ENCODE measurements at places on chromosomes 16 and 17.

DNA sequence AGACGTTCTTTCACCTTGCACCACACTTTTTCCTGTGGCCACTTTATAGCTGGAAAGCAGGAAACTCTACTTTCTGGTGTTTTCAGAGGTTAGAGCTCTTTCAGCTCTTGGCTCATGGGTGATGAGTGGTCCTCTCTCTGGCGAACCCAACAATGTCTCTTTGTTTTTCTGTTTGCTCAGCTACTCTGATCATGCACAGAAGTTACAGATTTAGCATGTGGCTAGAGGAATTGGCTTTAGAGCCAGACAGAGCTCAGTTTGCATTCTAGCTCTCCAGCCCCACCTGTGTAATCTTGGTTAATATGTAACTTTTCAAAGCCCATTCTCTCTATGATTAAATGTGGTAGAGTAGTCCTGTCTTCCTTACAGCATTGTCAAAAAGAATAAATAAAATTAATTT lies 225.2 kb downstream of the HAPSTR1 start:
- no peak for DNase-seq

DNA sequence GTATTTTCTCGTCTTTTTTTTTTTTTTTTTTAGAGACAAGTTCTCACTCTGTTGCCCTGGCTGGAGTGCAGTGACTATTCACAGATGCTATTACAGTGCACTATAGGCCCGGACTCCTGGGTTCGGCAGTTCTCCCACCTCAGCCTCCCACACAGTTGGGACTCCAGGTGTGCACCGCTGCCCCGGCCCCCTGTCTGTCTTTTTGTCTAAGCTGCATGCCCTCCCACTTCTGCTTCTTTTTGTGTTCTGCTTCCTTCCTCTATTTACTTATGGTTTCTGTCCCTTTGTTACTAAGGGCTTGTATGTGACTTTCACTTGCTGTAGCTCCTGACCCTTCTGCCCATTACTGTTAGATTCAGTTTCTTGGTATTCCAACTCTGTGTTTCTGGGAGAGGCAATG lies 20.5 kb downstream of the SLC7A6 start:
- DNase-seq, result no peak

- DNase-seq, result no peak
Observed at GRCh38 chr17:29253037-29253436, 6.4 kb downstream of the CRYBA1 start.

DNA sequence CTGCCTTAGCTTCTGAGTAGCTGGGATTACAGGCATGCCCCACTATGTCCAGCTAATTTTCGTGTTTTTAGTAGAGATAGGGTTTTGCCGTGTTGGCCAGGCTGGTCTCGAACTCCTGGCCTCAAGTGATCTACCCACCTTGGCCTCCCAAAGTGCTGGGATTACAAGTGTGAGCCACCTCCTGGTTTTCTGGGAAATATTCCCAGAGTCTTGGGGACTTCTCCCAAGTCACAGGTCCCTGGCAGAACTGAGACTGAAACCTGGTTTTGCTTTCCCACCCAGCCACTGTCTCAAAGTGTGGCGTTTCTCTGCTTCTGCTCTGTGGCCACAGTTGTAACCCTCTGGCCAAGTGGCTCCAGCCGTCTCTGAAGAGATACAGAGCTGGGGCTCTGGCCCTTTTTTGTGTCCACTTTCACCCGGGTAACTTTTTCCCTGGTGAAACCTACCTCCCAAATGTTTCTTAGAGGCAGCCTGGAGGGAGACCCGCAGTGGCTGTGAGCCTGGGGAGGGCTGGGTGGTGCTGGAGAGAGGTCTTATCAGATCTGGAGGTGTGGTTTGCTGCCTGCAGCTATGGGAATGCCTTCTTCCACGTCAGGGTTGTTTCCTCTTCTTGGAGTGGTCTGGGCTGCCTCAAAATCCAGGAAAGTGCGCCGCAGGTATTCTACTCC lies 5.1 kb downstream of the KSR1 start:
- no peak for DNase-seq

DNA sequence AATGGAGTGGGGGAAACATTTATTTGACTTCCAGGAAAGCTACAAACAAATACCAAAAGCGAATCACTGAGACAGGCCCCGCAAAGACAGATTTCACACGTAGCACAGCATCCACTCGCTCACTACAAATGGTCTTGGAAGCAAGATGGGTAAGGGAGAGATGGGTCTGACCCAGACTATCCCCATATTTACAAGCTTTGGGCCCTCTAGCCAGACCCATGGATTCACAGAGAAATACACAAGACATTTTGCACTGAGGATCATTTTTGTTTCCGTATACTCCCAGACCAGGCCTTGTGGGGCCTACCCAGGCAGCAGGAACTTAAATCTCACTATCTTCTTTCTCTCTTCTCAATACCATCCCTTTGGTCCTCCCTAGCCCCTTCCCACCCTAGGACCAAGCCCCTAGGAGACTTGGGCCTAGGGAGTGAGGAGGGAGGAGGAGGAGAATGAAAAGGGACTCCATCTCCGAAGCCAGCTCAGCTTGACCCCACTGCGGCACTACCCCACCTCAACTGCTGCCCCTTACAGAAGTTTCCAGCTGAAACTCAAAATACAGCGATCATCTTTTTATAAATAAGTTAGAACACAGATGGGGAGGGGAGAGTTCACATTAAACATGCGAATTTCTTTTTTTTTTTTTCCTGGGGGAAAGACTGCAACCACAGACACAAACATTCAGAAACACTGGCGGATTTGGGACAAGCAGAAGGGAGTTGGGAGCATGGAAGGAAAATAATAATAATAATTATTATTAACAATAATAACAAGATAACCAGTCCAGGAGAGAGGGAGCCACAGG lies 1.4 kb upstream of the HOXB3 start:
- no peak for DNase-seq

GRCh38 chr16:61014869-61015268 lies 1021.4 kb downstream of the CDH8 start:
- no peak for DNase-seq

DNA sequence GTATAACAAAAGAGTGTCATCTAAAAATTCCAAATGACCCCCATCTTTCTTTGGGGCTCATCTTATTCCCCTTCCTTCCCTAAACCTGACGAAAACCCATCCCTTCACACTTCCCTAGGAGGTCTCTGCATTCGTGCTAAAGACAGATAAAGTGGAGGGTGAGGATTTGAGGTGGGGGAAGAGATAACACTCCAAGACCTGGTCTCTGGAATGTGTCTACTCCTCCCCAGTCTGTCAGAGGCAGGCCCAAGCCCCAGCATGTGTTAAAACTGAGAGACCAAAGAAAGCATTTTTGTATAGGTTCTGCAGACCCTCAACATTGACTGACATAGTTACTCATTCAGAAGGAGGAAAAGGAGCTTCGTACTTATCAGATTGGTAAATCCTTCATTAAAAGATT lies 11.0 kb upstream of the LHX1 start:
- no peak for DNase-seq

DNA sequence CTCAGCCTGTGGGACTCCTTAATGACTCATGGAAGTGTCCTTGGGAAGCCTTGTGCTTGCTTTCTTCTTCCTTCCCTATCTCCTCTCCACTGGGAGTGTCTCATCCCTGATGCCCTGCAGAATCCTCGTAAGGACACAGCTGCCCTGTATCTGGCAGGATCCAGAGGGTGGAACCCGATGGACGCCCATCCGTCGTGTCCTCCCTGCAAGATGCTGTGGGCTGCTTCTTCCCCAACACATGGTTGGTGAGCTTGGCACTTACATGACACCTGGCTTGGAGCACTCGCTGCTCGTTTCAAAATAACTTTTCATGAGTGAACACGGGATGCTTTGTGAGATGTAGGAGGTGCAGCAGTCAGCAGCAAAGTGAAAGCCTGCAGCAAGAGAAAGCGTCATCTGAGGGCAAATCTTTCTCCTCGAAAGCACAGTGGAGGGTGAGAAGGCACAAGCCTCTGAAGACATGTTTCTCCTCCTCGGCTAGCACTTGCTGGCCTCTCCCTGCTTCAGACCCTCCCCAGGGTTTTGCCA lies 3.3 kb downstream of the CCL15 start:
- no peak for DNase-seq

- DNase-seq, result no peak
Observed at GRCh38 chr17:48044851-48045250, 3.3 kb upstream of the NFE2L1 start.

GRCh38 chr16:68444056-68444657 lies 4.2 kb downstream of the SMPD3 start:
- no peak for DNase-seq

GRCh38 chr17:76695059-76695831 lies 15.5 kb downstream of the MXRA7 start:
- DNase-seq, result no peak

- no peak for DNase-seq
Observed at GRCh38 chr16:27799896-27800295, 250.0 kb downstream of the KATNIP start.

- no peak for DNase-seq
Observed at GRCh38 chr16:23979441-23979840, 143.7 kb downstream of the PRKCB start.

GRCh38 chr17:2303204-2304188 lies at the start of the genes SMG6 and SRR:
Gene SMG6 (minus strand): TSS chr17:2303785. CDS start chr17:2303720, 65 bp downstream.
Gene SRR (plus strand): TSS chr17:2303950. CDS start chr17:2315561, 11,611 bp downstream.
- DNase-seq, result peak; percentile 88

Data from stimulated activated CD8-positive, alpha-beta memory T cell treated with anti-CD3 and anti-CD28 coated beads, Interleukin-7, amount 100 ng/mL, for 1 hour (primary cell).